ENCODE measurements at places on chromosomes 1 and 21. TPM values are rescaled to one million over a fixed set of nuclear protein-coding genes. Genes with fewer than 3 reads are reported as not detected.

- no peak for DNase-seq
Measured at GRCh38 chr1:88935522-88936222, 44.3 kb upstream of the GTF2B start.

DNA sequence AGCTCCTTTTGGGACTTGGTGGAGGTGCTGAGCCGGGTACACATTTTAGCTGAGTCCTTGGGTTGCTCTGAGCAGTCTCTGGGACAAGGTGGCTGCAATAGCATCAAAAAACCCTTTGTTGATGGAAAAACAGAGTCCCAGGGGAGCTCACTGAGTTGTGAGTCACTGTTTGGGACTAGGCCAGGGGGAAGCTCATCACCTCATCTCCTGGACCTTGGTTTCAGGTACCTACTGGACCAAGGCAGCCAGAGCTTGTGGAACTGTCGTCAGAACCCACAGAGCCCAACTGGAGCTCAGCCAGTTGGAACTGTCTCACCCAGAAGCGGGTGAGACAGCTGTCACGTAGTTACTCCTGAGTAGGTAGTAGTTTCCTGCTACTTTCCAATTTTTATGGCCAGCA, 146.7 kb downstream of the HLX start:
- no peak for DNase-seq

GRCh38 chr1:30901798-30902581, 6.6 kb downstream of the SDC3 start:
- no peak for DNase-seq

APP gene
- total RNA-seq, result 46.3 TPM

DNA sequence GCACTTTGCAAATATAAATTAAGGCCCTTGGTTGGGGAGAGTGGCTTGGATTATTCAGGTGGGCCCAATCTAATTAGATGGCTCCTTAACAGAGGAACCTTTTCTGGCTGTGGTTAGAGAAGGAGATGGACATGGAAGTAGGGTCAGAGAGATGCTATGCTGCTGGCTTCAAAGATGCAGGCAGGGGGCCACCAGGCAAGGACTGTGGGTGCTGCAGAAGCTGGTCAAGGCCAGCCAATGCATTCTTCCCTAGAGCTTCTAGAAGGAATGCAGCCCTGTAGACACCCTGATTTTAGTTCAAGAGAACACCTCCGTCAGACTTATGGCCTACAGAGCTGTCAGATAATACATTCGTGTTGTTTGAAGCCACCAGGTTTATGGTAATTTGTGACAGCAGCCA, 3.7 kb upstream of the TMEM9 start:
- no peak for DNase-seq

ATP1A2 gene
- total RNA-seq, result not detected

GRCh38 chr1:171636141-171636540, 14.1 kb downstream of the MYOCOS start:
- DNase-seq, result no peak

RASSF5 gene
- total RNA-seq, result 203 TPM

GRCh38 chr21:17441370-17441769, 71.5 kb upstream of the CXADR start:
- no peak for DNase-seq
